ENCODE measurements at places on chromosomes 7 and 10. TPM values are rescaled to one million over a fixed set of nuclear protein-coding genes. Genes with fewer than 3 reads are reported as not detected.

DNA sequence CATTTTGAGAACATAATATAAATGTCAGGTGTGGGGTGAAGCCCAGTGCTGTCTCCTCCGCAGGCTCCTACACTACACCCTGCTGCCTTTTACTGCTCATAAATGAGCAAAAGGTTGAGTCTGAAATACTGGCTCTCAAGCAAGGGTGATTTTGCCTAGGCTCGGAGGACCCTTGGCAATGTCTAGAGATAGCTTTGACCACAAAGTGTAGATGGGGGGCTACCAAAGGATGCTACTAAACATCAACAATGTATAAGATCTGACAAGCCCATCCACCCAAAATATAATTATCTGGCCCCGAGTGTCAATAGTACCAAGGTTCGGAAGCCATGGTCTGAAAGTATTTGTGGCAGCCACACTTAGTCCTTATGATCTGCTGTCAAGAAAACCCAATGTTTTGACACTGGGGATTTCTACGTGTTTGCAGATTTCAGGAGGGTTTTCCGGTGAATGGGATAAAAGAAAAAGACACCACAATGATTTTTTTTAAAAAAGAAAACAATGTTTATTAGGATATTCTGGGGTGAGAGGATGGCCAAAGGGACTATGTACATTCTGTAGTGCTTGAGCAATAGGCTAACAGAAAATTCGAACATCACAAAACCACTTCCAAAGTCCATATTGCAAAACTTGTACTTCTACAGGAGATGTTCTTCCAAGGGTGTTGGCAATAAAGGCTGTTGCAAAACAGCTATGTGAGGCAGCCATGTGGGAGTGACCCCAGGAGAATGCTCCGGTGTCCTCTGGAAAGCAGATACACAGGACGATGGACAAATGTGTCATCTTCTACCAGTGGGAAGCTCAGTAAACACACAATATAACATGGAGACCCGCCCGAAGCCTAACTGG lies 216.3 kb downstream of the GFRA1 start:
- DNase-seq = no peak

DNA sequence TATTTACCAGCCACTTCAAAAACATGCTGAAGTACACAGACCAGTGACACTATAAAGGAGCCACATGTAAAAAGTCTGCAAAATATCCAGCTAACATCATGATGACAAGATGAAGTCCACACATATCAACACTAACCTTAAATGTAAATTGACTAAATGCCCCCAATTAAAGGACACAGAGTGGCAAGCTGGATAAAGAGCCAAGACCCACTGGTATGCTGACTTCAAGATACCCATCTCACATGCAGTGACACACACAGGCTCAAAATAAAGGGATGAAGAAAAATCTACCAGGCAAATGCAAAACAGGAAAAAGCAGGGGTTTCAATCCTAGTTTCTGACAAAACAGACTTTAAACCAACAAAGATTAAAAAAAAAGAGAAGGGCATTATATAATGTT lies 12.9 kb upstream of the C10orf88 start:
- no peak for DNase-seq

TFPI2 gene
- 2.3 TPM for total RNA-seq

- no peak for DNase-seq
These were observed 2.0 kb upstream of the ZMYND11 start for GRCh38 chr10:132946-133898.

SPDYE2B gene
- total RNA-seq = not detected

- DNase-seq = no peak
These were observed 125.6 kb upstream of the PRPS1L1 start for GRCh38 chr7:18153183-18153748.

DNA sequence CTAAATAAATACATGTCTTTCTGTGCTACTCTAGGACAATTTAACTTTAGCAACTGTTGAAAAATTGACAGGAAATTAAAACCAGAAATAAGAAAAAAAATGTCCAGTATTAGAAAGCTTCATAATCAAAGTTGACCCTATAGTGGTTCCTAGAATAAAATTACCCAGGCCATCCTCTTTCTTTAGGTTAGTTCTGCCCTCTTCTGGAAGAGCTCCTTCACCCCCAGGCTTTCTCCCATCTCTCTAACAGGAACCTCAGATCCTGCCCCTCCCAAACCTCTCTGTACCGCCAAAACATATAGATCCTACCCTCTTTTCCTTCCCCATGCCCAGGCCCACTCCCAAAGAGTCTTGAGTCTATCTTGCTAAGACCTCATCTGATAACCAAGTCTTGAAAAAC lies 159.4 kb upstream of the CDK1 start:
- no peak for DNase-seq

DNA sequence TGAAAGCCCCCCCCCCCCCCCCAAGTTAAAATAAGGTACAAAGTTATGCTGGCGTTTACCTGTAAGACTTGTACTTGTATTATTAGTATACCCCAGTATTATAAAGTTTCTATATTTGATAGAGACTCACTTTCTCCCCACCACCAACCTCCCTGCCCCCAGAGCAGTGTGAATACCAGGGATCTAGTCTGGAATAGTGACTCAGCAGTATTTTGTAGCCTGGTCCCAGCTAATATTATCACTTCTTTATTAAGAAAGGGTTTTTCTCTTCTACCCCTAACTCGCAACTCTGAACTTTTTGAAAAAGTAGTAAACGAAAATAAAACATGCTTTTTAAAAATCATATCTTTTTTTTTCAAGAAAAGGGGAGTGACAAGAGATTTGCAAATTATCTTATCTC lies 26.7 kb downstream of the GLI3 start:
- DNase-seq = no peak

TMEM236 gene
- 1.0 TPM for total RNA-seq

- no peak for DNase-seq
These were observed 13.5 kb downstream of the MGAM start for GRCh38 chr7:142009187-142009586.

GRCh38 chr7:27202018-27202861 lies 2.3 kb upstream of the HOXA13 start:
- peak; percentile 58 for DNase-seq

KAZALD1 gene
- 9.3 TPM for total RNA-seq

DNA sequence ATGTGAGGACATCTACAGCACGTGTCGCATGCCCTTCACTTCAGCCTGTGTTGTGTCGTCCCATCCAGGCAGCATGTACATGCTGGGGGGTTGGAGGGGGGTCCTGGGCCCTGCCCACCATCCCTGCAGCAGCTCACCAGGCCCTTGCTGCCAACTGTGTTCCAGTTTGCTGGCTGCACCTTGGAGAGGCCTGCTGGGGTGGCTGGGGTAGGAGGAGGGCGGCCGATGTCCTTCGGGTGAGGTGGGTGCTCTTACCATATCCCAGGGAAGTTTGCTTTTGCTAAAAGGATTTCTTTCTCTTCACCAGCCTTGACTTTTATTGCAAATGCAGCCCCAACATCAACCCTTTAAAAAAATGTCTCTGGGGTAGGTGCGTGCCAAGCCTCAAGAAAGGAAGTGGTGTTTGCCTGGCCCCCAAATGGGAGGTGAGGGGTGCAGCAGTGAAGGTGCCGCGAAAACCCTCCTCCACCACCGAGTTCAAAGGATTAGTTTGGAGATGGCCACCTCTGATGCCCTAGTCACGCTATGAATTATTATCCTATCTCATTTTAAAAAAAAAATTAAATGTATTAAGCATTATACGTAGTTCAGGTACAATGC lies 165.8 kb upstream of the KLF6 start:
- DNase-seq = no peak

- DNase-seq = no peak
These were observed 58.9 kb upstream of the NCAPG2 start for GRCh38 chr7:158763454-158764033.

DNA sequence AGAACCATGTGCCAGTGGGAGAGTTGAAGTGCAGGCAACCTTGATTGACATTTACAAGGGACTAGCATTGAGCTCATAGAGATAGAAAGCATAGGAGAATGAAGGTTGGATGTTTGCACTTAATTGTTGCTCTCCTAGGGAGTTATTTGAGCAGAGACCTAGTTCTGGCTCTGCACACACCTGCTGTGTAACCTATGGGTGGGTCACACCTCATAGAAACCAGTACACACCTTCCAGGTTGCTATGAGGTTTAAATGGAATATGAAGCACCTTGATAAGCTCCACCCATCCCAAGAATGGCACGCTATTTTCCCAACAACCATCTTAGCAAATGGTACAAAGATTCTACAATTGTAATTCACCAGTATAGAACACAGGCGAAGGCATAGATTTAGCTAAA lies 86.2 kb upstream of the AOAH start:
- no peak for DNase-seq

LMBR1 gene
- total RNA-seq = 65.1 TPM

OPN4 gene
- total RNA-seq = not detected

DNA sequence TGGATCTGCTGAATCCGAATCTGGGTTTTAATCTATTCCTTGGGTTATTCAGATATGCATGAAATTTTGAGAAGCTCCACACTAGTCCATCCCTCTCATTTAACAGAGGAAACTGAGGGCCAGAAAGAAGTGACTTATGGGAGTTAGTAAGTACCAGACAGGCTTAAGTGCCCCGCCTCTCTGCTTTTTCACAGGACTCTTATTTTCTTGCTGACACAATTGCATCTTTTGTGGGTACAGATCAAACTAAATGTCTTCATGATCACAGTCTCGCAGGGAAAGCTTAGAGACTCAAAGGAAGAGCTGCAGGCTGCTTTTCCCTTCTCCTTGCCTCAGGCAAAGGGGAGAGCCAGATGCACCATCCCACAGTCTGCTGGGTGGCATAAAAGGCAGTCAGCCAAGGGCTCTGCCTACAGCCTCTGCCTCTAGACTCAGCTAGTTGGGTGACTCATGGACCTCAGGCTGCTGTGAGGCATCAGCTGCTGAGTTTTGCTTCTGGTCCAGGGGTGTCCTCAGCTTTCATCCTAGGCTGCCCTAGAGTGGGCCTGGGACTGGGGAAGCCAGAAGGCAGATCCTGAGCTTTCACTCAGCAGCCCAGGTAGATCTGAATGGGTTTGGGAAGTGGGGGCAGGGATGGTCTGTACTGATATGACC lies 11.6 kb downstream of the GOLGA7B start:
- DNase-seq = no peak

DNA sequence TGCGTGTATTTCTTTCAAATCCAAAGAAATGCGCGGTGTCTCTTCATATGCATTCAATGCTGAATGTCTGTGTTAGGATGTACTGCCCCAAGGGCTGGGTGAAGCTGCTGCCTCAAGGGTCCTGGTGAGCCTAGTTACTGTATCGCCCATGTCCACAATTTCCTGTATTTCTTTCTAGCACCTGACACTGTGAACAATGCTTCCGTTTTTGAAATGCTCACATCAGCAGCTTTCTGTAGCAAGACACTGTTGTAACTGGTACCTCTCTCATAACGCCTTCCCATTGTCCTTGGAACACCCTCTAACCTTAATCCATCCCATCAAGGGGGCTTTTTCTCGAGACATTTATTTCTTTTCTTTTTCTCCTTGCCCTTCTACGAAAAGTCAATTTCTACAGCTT lies 25.1 kb downstream of the NRP1 start:
- no peak for DNase-seq

- DNase-seq = no peak
These were observed 54.0 kb upstream of the CACUL1 start for GRCh38 chr10:118808601-118809356.

- DNase-seq = no peak
These were observed 69.6 kb upstream of the CDK1 start for GRCh38 chr10:60708666-60709065.

GRCh38 chr10:77251297-77252013 lies 386.2 kb downstream of the KCNMA1 start:
- no peak for DNase-seq

- no peak for DNase-seq
These were observed 56.3 kb upstream of the ZNF92 start for GRCh38 chr7:65317372-65317771.

PNLIPRP1 gene
- total RNA-seq = 1.1 TPM

ANKIB1 gene
- 59.3 TPM for total RNA-seq

TMEM120A gene
- total RNA-seq = 54.2 TPM

NUTM2E gene
- 0.46 TPM for total RNA-seq

GRCh38 chr7:93245525-93246432 lies 13.6 kb downstream of the VPS50 start:
- DNase-seq = no peak

DNA sequence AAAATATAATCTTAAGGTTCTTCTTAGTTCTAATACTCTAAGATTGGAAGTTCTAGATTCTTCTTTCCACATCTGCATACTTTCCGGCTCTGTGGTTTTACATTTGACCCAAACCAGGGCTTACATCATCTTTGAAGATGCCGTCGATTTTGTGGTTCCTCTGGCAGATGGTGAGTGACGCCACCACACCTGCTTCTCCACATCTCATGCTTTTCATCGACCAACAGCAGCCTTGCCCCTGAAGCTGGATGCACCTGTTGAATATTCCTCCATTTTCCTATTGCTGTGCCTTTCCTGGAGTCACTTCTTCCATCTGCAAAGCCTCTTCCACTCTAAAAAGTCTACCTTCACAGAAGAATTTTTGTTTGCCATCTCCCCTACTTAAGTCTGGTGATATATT lies 121.3 kb downstream of the PRKCQ start:
- no peak for DNase-seq

- DNase-seq = no peak
These were observed 11.5 kb upstream of the TES start for GRCh38 chr7:116198748-116199410.

DNA sequence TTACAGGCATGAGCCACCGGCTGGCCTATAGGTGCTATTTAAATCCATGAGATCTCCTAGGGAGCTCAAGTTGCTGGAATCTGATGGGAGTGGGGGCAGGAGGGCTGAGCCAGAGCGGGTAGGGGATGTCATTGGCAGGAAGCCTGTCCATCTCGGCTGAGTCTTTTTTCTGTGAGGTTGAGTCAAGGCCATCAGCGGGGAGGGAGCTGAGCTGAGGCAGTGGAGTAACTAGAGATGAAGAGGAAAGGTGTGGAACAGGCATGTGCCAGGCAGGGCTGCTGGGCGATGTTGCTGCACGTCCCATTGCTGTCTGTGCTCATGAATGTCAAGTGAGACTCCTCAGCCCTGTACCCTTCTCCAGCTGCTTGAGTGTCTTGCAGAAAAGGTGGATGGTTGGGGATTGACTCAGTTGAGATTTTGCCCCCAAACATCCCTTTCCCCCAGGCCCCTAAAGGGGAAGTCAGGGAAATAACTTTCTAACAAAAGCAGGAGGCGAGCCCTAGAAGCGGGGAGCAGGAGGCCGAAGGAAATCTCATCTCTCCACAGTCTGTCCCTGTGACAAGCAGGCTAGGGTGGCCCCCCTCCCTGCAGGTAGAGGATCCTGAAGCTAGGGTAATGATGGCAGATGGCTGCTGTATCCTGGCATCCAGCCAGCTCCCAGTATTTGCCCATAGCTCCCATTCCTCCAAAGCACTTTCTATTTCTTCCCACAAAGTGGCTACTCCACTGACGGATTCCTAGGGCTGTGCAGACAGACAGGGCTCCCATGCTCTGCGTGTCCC lies 5.4 kb downstream of the ATP6V1F start:
- no peak for DNase-seq

GRCh38 chr7:134985894-134986362 lies 380 bp upstream of the AGBL3 start:
- DNase-seq = no peak

GRID1 gene
- 5.6 TPM for total RNA-seq

- no peak for DNase-seq
These were observed 359.2 kb upstream of the AOAH start for GRCh38 chr7:37083311-37084096.

GRCh38 chr10:133207627-133208026 lies 22.4 kb upstream of the UTF1 start:
- DNase-seq = no peak
